ENCODE measurements at places on chromosomes 2 and 18.

- no peak for DNase-seq
These were observed 585.6 kb downstream of the TSN start for GRCh38 chr2:122341007-122341406.

- DNase-seq = no peak
These were observed 48.0 kb downstream of the HDLBP start for GRCh38 chr2:241267249-241268067.

DNA sequence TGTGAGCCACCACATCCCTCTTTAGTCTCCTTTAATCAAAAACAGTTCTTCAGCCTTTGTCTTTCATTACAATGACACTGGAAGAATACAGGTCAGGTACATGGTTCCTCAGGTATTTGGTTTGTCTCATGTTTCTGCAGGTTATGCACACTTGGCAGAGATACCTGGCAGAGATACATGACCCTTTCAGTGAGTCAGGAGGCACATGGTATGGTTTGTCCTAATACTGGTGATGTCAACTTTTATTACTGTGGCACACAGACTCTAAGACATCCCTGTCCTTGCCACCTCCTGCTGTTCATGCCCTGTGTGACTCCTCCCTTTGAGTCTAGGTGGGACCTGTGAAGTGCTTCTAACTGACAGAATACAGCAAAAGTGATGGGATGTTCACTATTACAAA is 58.4 kb downstream of the SPIRE1 start:
- DNase-seq = no peak

- no peak for DNase-seq
These were observed 332.5 kb downstream of the PID1 start for GRCh38 chr2:228938629-228939028.

DNA sequence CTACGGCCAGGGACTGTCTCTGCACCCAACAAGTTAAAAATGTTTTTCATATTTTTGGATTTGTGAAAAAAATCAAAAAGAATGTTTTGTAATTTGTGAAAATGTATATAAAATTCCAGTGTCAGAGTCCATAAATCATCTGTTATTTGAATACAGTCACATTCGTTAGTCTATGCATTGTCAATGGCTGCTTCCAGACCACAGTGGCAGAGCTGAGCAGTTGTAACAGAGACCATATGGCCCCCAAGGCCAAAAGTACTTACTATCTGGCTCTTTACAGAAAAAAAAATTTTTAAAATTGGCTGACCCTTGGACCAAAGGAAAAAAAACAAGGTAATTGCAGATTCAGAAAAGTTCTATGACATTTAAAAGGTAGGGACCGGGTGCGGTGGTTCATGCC is 86.7 kb upstream of the ATL2 start:
- DNase-seq = no peak

DNA sequence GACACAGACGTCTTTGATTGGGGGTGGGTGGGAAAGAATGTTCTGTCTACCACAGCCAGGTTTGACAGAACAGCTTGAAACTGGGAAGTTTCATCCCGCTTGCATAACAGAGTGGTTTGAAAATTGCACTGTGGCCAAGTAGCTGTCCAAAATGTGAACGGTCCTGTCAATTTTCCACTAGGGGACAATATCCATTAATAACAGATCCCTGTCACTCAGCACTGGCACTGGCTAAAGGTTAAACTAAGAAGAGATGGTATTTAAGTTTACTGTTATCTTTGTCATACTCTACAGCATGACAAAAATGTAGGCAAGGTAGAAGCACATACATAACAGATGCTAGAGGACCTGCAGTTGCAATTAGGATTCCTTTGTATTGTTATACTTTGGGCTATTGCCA is 55.6 kb upstream of the ACMSD start:
- peak; percentile 73 for DNase-seq

DNA sequence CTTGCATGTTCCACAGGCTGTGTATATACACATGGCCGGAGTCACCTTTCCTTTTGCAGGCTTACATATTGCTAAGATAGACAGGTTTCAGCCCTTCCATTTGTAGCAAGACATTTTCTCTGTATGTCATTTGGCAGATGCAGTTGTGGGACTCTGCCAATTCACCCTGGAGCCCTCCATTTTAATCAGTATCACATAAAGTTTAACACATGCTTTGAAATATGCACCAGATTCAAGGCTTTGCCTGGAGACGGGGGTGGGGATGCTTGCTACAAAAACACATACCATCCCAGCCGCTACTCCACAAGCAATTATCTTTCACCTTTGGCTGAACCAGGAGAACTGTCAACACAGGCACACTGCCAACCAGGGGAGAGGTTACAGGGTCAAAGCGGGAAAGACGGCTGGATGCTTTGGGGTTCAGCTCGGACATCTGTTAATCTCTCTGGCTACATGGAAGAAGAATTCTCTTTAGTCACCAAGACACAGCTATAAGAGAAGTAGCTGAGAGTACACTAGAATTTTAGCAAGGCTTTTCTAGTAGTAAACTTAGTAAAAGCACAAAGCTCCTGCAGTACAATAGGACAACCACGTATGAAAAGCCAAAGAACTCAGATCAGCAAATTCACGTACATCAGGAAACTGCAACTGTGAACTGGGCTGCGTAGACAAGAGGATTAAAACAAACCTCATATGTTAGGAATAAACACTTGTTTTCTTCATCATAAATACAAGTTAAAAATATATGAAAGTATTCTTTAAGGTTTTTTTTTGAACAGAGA is 130.9 kb downstream of the EXOC6B start:
- no peak for DNase-seq

GRCh38 chr2:102037681-102038080 is 45.9 kb downstream of the IL1R2 start:
- DNase-seq = no peak

DNA sequence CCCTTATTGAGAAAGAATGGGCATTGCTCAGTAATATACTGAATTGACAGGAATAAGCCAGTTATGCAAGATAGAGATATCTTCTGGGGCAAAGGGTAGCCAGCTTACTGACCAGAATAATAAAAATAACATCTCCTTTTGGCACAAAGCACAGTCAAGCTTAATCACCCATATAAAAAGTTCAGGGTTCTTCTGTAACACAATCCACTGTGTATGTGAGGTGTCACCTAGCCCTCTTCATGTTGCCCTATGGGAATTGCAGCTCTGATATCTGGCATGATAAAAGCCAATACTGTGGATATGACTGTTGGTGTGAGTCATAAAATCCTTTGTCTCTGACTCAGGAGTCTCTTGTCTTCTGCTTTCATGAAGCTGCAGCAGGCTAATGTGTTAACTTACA is 90.8 kb downstream of the DSEL start:
- DNase-seq = no peak

- DNase-seq = no peak
These were observed 59.5 kb downstream of the DCDC2C start for GRCh38 chr2:3762771-3763447.

GRCh38 chr2:206670531-206671319 is 28.4 kb downstream of the FAM237A start:
- DNase-seq = no peak

GRCh38 chr2:211132573-211132972 is 576.2 kb downstream of the CPS1 start:
- no peak for DNase-seq

DNA sequence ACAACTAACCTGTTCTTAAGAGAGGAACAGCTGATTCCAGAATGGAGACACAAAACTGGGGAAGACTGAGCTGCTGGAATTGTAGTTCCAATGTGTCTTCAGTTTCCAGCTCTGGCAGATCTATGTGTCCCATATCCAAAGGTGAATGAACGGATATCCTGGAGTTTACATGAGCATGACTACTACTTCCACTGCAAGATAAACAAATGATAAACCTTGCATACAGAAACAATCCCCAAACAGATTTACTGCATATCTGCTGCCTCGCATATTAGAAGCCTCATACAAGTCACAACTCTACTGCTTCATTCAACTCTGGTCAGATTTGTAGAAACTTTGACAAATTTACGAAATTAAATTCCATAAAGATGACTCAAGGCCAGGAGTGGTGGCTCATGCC is 15.0 kb downstream of the RTTN start:
- no peak for DNase-seq

DNA sequence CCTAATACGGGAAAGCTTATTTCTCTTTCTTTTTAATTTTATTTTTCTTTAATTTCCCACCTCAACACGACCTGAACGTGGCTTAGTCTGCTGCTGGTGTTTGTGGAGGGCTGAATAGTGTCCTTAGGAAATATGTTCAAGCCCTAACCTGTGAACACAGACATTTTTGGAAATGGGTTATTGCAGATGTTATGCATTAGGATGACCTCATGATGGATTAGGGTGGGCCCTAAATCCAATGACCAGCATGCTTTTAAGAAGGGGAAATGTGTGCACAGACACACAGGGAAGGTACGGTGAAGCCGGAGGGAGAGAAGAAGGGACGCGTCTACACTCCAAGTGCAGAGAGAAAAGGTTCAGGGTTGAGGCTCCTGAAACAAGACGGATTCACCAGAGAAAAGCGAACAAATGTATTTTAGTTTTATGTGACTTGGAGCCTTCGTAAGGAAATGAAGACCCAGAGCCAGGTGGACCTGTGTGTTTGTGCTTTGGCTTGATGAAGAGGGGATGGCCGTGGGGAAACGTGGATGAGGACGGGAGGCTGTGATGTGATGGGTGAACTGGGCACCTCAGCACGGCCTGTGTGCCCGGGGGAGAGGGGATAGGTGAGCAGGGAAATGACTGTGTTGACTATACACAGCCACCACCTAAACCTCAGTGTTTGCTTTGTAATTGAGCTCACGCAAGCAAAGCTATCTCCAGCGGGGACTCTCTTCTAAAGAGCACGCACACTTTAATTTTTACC is 37.5 kb downstream of the RTP5 start:
- DNase-seq = no peak

GRCh38 chr2:66186537-66186936 is 248.4 kb upstream of the MEIS1 start:
- DNase-seq = no peak

GRCh38 chr2:134245340-134245984 is 8.4 kb upstream of the MGAT5 start:
- peak; percentile 81 for DNase-seq

DNA sequence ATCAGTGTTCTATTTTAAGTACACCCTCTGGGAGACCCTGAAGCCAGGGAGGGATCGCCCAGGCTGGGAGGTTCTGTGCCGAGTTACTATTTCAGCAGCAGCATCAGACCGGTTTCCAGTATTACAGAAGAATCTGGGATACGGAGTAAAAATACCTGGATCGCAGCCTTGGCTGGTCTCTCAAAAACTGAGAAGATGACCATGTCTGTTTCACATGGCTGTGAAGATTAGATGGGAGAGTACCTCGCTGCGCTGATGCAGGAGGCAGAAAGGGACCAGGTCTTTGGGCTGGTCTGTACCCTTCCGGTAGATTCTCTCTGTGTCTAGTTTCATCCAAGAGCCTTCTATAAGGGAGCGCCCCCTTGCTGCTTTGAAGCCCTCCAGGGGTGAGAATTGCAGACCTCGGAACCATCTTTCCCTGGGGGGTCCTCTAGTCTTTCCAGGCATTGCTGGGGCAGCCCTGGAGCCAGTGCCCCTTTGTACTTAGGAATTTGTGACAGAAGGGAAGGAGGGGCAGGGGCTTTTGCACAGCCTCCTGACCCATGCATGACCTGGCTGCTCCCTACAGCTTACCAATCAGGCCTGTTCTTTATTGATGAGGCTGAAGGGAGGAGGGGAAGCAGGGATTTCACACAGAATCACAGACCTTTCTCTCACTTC is 56.3 kb upstream of the MAPRE3 start:
- no peak for DNase-seq

DNA sequence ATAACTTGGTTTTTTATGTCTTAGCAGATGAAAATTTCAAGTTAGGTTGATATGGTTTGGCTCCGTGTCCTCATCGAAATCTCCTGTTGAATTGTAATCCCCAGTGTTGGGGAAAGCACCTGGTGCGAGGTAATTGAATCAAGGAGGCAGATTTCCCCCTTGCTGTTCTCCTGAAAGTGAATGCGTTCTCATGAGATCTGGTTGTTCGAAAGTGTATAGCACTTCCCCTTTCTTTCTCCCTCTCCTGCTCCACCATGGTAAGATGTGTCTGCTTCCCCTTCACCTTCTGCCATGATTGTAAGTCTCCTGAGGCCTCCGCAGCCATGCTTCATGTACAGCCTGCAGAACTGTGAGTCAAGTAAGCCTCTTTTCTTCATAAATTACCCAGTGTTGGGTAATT is 242.1 kb upstream of the TNP1 start:
- no peak for DNase-seq

DNA sequence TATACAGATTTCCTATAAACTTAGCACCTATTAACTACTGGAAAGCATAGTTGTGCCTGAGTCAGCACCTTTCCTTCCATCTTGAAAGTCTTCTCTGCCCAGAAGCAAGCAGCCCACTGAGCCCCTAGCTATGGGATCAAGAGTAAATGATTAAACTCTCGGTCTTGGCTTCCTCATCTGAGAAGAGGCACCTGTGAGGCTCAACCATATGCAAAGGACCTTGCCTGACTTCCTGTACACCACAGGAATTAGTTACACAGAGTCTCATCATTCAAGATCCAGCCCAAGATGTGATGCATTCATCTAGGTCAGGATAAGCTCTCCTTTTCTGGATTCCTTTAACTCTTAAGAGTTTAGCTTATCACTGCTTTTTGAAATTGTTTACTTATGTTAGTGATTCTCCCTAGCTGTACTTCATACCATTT is 96.0 kb downstream of the CDH2 start:
- no peak for DNase-seq

- no peak for DNase-seq
These were observed 26.4 kb downstream of the SKA1 start for GRCh38 chr18:50401295-50401694.

DNA sequence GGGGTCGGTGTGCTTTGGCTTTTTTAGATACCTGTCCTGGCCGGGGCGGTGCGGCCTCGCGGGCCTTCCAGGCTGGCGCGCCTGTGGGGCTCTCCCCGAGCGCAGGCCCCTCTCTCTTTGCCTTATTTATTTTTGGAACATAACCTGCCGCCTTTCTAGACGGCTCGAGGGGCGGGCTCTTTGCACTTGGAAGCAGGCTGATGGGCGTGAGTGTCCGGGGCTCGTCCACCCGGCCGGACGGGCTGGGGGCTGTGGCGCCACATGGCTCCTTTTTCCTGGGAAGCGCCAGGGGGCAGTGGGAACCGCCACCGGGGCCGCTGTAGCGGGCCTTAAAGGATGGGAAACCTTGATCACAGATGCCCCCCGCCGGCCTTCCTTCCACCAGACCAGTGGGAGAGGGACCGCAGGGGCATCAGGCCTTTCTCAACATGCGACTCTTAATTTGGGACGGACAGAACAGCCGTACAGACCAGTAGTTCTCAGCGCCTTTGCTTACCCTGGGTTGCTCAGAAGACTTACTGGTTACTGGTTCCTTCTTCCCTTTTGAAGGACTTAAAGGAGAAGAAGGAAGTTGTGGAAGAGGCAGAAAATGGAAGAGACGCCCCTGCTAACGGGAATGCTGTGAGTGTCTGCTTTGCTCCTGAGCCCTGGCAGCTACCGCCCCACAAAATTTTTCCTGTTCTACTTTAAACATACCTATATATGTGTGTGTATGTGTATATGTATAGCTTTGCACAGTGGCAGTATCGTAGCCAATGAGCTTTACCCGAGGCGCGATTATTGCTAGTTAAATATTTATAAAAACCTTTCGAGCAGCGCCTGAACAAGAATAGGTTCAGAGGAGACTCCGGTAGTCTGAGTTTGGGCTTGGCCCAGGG is 2.7 kb downstream of the PTMA start:
- peak; percentile 14 for DNase-seq

All from AML-193 (cell line).